ENCODE measurements at places on chromosomes 12 and 14.

DNA sequence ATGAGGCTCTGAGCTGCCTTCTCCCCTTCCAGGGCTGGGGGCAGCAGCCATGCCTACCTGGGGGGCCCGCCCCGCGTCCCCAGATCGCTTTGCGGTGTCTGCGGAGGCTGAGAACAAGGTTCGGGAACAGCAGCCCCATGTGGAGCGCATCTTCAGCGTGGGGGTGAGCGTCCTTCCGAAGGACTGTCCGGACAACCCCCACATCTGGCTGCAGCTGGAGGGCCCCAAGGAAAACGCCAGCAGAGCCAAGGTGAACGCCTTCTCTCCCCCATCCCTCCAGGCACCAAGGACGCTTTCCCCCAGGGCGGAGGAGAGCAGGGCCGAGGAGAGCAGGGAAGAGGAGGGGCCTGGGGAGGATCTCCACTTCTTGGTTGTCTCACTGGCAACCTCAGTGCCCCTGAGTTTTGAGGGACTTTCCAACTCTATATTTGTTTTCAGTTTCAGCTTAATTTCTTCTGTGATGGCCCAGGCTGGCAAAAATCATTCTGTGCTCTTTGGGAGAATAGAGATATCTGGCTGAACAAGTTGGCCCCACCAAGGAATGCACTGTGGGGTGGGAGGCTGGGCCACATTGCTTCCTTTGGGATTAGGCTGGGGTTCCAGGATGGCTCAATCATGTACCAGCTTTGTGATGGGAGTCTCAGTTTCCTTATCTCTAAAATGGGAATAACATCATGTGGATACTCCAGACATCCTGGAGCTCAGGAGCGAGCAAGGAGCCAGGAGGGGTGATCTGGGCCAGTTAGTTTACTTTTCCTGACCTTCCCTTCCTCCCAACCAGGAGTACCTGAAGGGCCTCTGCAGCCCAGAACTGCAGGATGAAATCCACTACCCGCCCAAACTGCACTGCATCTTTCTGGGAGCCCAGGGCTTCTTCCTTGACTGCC, 1.2 kb downstream of the KHNYN start:
- DNase-seq: no peak

- DNase-seq: no peak
Observed at GRCh38 chr14:35122696-35123387, 490 bp downstream of the PRORP start.

DNA sequence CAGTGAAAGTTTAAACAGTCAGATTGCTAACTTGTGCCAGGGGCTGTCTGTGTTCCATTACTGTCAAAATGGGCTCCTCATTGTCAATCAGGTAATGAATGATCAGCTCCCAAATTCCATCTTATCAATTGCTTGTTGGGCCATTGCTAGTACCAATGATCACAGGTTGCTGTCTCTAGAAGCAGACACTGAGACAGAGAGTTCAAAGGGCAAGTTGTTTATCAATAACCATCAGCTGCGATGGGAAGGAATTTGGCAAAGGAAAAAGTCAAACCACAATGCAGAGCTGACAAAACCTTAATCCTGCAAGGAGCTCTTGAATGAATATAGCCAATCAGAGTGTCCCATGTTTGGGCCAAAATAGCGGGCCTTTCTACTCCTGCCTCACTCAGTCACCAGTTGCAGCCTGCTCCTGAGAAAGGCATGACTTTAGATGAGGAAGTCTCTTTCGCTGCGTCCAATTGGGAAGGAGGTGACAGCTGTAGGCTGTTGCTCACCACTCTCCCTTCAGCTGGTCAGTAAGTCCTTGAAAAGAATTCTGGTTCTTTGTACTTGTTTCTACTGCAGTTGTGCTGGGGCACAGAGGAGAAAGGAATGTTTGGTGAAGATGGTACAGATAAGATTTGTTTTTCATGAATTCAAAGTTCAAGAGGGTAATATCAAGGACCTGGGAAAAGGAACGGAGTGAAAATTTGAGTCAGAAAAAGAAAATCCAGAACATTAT, 179.2 kb upstream of the PDE3A start:
- no peak for DNase-seq

GRCh38 chr12:119117936-119118335, 60.8 kb upstream of the HSPB8 start:
- no peak for DNase-seq

- DNase-seq: no peak
Observed at GRCh38 chr12:90368081-90368480, 586.9 kb downstream of the CCER1 start.

GRCh38 chr12:83841620-83842019, 1071.0 kb downstream of the SLC6A15 start:
- no peak for DNase-seq

GRCh38 chr12:121800694-121801594, 2.9 kb upstream of the SETD1B start:
- no peak for DNase-seq

DNA sequence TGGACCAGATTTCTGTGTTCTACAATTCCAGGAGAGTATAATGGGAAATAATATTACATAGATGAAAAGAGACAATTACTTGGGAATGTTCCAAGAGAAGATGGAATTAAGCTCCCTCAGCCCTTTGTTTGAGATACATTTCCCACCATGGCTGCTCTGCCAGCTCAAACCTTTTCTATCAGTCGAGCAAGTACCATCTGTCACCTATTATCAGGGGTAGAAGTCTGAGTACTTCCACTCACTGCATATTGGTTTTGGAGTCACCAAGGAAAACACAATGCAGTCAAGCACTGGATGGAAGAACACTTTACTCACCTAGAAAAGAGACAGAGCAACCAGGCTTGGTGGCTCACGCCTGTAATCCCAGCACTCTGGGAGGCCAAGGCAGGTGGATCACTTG, 270.4 kb upstream of the FAR2 start:
- no peak for DNase-seq
